ENCODE measurements at places on chromosomes 4 and X. TPM values are rescaled to one million over a fixed set of nuclear protein-coding genes. Genes with fewer than 3 reads are reported as not detected.

The SYP gene
- 291 TPM for total RNA-seq

The GPR50 gene
- 0.42 TPM for total RNA-seq

The CLTRN gene
- total RNA-seq: 0.27 TPM

The GPAT3 gene
- not detected for total RNA-seq

The DUSP9 gene
- 0.61 TPM for total RNA-seq

The CLDN24 gene
- total RNA-seq: not detected

The BLOC1S4 gene
- 22.5 TPM for total RNA-seq

The SLC26A1 gene
- total RNA-seq: 0.54 TPM

The SFRP2 gene
- 0.54 TPM for total RNA-seq

The MAGEA8 gene
- not detected for total RNA-seq

The UGT2A1 gene
- not detected for total RNA-seq

The RNF128 gene
- total RNA-seq: not detected

The SUPT20HL1 gene
- total RNA-seq: not detected

The FABP2 gene
- total RNA-seq: not detected

The GABRE gene
- not detected for total RNA-seq

The CPLX1 gene
- total RNA-seq: 115 TPM

The RBM46 gene
- 7.9 TPM for total RNA-seq

The CDKN2AIP gene
- total RNA-seq: 15.9 TPM

Measured in glutamatergic neuron (in vitro differentiated cells).